Fibroblast of skin of left biceps (primary cell): ENCODE measurements at places on chromosomes 13 and 19.

GRCh38 chr13:104648291-104648690 is 1582.1 kb upstream of the SLC10A2 start:
- DNase-seq: no peak

GRCh38 chr13:46058268-46058667 is 5.7 kb upstream of the ZC3H13 start:
- no peak for DNase-seq

DNA sequence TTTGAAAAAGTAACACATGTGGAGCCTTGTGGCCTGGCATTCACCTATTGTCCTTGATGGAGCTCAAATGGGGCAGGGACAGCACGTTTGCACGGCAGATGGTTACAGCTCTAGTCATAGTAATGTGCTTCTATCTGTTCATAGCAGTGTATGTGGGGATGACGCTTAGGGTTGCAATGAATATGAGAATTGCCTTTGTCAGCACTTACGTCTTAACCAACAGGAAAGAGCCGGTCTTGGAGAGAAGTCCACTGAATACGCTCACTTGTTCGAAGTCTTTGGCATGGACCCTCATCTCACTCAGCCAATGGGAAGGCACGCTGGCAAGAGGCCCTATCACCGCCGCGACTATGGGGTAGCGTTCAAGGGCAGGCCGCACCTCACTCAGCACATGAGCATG is 18.9 kb upstream of the OR7D2 start:
- DNase-seq: no peak

DNA sequence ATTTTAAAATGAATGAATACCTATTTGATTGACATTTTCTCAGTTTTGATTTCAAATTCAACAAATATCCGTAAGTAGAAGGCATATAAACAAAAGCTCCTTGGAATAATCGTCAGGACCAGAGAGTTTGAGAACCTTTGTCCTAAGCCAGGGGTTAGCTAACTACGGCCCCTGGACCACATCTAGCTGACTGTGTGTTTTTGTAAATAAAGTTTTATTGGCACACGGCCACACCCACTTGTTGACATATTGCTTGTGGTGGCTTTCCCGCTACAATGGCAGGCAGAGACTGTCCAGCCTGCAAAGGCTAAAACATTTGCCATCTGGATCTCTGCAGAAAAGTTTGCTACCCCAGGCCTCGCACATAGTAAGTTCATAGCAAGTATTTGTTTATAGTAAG is 83.4 kb downstream of the GNG7 start:
- no peak for DNase-seq

DNA sequence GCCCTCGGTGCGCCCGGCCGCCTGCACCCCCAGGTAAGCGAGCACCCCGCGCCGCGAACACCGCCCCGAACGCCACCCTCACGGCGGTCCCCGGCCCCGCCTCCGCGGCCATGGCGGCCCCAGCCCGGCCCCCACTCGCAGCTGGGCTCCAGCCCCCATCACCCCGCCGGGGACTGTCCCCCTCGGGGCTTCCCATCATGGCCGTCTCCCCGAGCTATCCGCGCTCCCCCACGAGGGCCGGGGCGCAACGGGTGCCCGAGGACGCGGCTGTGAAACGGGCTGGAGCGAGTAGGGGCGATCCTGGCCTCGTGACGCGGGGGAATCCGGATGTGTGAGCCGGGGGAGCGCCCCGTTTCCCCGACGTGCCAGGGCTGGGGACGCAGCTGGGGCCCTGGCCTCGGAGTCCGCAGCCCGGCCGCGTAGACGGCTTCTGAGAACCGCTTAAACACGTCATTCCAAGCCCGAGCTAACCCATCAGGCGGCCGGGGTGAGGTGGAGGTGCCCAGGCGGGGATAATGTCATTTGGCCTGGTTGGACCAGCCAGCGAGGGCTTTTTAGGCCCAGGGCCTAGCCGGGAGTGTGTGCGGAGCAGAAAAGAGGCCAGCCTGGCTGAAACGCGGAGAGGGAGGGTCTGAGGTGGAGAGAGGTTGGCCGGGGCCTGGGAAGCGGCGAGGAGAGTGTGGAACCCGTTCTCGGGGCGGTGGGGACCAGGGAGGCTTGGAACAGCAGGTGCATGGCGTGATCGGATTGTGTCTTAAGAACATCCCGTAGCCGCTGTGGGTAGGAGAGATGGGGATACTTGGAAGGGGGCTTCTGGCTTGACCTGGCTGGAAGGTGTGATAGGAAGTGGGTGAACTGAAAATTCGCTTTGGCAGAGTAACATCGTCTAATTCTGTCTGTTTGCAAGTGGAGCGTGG is 550 bp downstream of the CERS4 start:
- DNase-seq: no peak

GRCh38 chr13:72530471-72530870 is 197.0 kb downstream of the MZT1 start:
- peak; percentile 38 for DNase-seq

DNA sequence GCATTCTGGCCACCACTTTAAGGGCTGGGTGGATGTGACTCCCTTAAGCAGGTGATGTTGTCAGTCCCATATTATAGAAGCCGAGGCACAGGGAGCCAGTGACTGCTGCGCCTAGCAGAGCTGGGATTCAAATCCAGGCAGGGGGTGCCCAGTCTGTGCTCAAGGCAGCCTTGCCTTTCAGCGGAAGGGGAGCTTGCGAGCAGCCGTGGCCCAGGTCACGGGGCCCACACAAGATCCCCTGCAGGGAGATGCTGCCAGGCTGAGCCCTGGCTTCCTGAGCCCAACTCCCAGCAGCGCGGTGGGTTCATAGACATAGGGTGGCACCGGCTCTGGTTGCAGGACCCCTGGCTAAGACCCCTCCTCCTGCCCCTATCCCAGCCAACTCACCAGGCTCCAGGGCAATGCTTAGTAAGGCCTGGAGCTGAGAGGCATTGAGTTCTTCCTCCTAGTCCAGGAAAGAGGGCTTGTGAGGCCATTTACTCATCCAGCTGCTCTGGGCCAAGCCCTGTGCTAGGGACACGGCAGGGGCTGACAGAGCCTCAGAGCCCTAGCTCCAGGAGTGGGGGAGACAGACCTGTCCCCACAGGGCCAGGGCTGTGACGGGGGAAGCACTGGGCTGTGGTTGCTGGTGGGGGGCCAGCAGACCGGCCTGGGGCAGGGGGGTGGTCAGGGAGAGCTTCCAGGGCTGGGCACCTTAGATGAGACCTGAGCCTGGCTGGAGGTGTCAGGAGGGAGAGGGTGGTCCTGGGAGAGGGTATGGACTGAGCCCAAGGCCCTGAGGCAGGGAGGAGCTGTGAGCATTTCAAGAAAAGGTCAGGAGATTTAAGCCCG is 9.6 kb downstream of the CAPN12 start:
- DNase-seq: no peak

GRCh38 chr19:10026744-10027143 is 13.5 kb downstream of the RDH8 start:
- DNase-seq: no peak

- no peak for DNase-seq
These were observed 44.9 kb upstream of the C13orf42 start for GRCh38 chr13:51155776-51156515.

- DNase-seq: peak; percentile 62
These were observed 1.2 kb upstream of the ING1 start for GRCh38 chr13:110712081-110712848.
